ENCODE measurements at places on chromosomes 2 and 18. TPM values are rescaled to one million over a fixed set of nuclear protein-coding genes. Genes with fewer than 3 reads are reported as not detected.
A peak's percentile ranks its signal among the peaks of the same experiment; 100 is the strongest.

- H3K27ac ChIP-seq: no peak overlapping the region
- H3K36me3 ChIP-seq: no peaks in the 10 kb centered on the region
- H3K4me3 ChIP-seq: no peak overlapping the region
- no peak for DNase-seq
Observed at GRCh38 chr18:26119246-26119645, 14.4 kb upstream of the PSMA8 start.

DNA sequence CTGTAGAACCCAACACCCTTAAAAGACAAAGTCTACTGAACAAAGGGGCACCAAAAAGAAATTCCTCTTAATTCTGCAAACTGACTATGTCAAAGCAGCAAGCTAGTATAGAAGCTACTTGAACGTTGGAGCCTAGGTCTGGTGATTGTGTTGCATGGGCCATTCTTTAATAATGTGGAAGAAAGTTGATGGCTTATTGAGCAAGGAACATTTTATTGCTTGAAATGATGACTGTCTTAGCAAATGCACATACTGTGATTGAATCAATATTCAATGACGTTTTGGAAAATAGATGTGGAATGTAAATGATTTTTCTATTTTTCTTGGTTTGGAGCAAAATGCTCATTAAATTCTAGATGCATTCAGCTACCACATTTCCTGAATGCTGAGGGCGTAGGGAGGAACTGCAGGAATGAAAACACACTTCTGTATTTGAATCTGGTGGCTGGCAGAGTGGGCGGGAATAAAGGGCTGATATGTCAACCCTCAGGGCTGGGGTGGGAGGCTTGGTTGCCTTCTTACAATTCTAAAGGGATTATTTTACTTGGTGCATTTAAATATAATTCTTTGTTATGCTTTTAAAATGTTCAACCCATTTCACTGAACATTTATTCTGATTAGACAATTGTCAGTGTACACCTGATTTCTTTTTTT lies 26.5 kb downstream of the MYO3B start:
- no peak overlapping the region for H3K4me3 ChIP-seq
- no peaks in the 10 kb centered on the region for H3K4me1 ChIP-seq
- H3K36me3 ChIP-seq: no peaks in the 10 kb centered on the region
- no peaks in the 10 kb centered on the region for H3K27me3 ChIP-seq
- no peak overlapping the region for H3K27ac ChIP-seq
- no peak for DNase-seq

- peak; percentile 17 for DNase-seq
- no peaks in the 10 kb centered on the region for H3K4me1 ChIP-seq
- H3K27me3 ChIP-seq: peaks cover 5% of the 10 kb centered on the region
- H3K27ac ChIP-seq: no peak overlapping the region
- no peaks in the 10 kb centered on the region for H3K36me3 ChIP-seq
Observed at GRCh38 chr2:65620524-65620923, 188.1 kb upstream of the SPRED2 start.

- no peak for DNase-seq
- H3K36me3 ChIP-seq: no peaks in the 10 kb centered on the region
- no peak overlapping the region for H3K4me3 ChIP-seq
- H3K4me1 ChIP-seq: no peaks in the 10 kb centered on the region
Observed at GRCh38 chr18:57475903-57476302, 40.7 kb downstream of the ONECUT2 start.

DNA sequence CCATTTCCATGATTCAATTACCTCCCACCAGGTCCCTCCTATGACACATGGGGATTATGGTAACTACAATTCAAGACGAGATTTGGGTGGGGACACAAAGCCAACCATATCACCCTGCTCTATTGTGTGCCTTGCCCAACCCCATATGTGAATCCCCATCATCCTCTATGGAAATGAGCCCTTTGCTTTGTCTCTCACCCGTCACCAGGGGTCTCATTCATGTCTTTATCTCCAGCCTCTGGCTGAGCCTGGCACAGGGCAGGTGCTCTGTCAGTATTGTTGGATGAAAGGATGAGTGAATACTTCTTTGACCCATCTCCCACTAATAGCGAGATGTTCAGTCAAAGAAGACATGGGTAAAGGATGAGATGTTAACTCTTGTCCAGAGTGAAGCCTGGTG lies 116.6 kb upstream of the LGALSL start:
- no peak overlapping the region for H3K27ac ChIP-seq
- no peaks in the 10 kb centered on the region for H3K36me3 ChIP-seq
- H3K4me3 ChIP-seq: no peak overlapping the region
- no peak for DNase-seq

DNA sequence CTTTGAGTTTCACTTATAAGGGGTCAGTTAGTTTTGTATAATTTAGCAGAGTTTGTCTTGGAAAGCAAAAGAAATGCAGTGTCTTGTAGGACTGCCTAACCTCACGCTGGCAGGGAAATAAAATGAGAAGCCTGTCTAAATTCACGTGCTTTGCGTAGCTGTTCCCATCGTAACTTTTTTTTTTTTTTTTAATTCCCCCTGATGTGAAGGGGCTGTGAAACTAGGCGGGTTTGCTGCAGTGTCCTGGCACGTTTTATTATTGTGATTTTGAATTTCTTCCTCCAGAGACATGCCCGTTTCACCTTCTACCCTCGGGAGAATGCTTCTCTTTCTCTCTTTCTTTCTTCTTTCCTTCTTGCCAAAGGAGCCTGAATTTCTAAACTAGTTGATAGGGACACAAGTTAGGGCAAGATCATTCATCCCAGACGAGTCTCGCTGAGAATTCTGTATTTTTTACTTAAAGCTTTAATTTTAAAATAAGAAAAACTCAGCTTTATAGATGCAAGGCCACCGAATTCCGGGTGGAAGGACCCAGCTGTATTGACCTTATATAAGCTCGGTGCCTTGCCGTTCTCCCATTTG lies 2.3 kb downstream of the MEIS1 start:
- H3K36me3 ChIP-seq: peaks cover 10% of the 10 kb centered on the region
- no peaks in the 10 kb centered on the region for H3K27me3 ChIP-seq
- H3K4me3 ChIP-seq: peak overlapping the region; percentile 93
- H3K27ac ChIP-seq: peak overlapping the region; percentile 93

GRCh38 chr2:159086342-159086741 lies 117.9 kb downstream of the TANC1 start:
- no peaks in the 10 kb centered on the region for H3K27me3 ChIP-seq
- H3K36me3 ChIP-seq: peaks cover 3% of the 10 kb centered on the region
- no peak for DNase-seq
- peaks cover 30% of the 10 kb centered on the region for H3K4me1 ChIP-seq
- H3K4me3 ChIP-seq: no peak overlapping the region

DNA sequence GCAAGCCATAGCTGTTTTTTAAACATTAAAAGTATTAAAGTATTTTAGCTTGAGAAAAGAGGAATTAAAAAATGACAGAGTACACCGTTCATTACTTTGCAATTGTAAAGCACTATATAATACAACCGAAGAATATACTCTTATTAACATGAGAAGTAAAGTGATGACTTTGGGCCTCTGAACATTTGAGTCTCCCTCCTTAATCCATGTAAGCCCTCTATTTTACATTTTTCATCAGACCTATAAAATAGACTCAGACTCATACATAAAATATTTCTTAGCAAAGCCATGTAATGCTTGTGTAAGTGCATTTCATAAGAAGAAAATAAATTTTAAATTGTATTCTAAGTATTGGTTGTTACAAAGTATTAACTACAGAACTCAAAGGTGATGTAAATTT lies 198.6 kb downstream of the LRP1B start:
- no peak overlapping the region for H3K27ac ChIP-seq
- H3K27me3 ChIP-seq: no peaks in the 10 kb centered on the region
- no peaks in the 10 kb centered on the region for H3K36me3 ChIP-seq
- H3K4me3 ChIP-seq: no peak overlapping the region
- H3K4me1 ChIP-seq: no peaks in the 10 kb centered on the region
- no peak for DNase-seq

The CRYBA2 gene
- total RNA-seq: not detected

The TTR gene
- total RNA-seq: not detected

The C1QL2 gene
- not detected for total RNA-seq

The GCG gene
- total RNA-seq: not detected

The STAMBP gene
- 23.6 TPM for total RNA-seq

The FOXI3 gene
- not detected for total RNA-seq

Measured in fibroblast of lung (primary cell).